ENCODE measurements at places on chromosomes 3 and 15.

- peak; percentile 62 for DNase-seq
Observed at GRCh38 chr3:149342413-149343380, 9.3 kb upstream of the TM4SF18 start.

GRCh38 chr3:158810823-158811724 lies 9.2 kb downstream of the MFSD1 start:
- no peak for DNase-seq

- no peak for DNase-seq
Observed at GRCh38 chr15:67066959-67067853, 1.8 kb downstream of the SMAD3 start.

DNA sequence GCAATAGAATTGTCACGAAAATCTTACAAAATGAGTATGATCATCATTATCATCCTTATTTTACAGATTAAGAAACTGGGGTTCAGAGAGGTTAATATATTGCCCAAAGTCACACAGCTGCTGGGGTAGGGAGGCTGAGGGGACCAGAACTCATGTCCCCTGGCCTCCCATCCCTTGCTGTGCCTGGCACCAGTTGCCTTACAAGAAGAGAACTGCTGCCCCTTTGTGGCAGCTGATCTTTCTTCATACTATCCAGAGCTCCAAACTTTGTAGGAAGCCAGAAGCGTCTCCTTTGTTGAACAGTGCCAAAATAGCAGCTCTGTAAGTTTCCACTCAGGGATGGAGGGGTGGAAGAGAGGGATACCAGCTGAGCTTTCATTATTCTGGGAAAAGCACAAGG lies 236.8 kb upstream of the TBC1D5 start:
- no peak for DNase-seq

GRCh38 chr3:169667166-169668071 lies 3.9 kb upstream of the MECOM start:
- no peak for DNase-seq

- no peak for DNase-seq
Observed at GRCh38 chr3:152519376-152519775, 250.6 kb downstream of the MBNL1 start.

GRCh38 chr3:22634433-22634832 lies 568.7 kb upstream of the UBE2E2 start:
- no peak for DNase-seq

GRCh38 chr3:29279806-29280205 lies 1.1 kb upstream of the RBMS3 start:
- no peak for DNase-seq

DNA sequence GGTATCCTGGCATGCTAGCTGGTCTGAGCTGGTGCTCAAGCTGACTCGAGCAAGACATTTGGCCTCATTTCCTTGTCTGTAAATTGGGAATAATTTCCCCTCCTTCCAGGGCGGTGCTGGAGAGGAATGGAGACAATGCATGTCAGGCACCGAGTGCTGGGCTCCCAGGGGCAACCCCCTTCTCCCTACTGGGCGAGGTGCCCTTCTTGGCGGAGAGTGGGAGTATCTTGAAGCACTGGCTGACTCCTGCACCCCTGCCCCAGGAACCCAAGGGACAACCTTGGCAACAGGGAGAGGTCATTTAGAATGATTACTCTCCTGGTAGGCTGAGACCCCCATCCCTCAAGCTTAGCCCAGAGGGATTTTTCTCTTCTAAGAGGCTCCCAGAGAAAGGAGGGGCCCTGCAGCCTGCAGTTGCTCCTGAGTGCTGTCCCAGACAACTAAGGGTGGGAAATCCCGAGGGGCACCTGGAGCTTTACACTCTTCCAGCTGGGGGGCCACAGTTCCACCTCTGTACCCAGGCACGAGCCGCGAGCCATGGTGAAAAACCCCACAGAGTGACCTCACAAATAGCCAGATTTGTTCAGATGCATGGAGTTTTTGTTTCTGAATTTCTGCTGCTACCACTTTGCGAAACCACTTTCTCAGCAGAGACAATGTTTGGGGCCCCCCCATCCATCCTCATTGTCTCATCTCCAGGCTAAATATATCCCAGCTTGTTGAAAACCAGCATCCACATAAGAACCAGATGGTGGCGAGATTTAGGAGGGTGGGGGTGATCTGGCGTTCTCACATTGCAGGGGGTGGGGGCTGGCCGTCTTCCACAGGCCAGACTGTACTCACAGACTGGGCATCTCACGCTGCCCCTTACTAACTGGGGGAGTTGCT lies 44.8 kb downstream of the ABTB1 start:
- no peak for DNase-seq

GRCh38 chr15:56241374-56242105 lies 2.1 kb downstream of the RFX7 start:
- DNase-seq = no peak

DNA sequence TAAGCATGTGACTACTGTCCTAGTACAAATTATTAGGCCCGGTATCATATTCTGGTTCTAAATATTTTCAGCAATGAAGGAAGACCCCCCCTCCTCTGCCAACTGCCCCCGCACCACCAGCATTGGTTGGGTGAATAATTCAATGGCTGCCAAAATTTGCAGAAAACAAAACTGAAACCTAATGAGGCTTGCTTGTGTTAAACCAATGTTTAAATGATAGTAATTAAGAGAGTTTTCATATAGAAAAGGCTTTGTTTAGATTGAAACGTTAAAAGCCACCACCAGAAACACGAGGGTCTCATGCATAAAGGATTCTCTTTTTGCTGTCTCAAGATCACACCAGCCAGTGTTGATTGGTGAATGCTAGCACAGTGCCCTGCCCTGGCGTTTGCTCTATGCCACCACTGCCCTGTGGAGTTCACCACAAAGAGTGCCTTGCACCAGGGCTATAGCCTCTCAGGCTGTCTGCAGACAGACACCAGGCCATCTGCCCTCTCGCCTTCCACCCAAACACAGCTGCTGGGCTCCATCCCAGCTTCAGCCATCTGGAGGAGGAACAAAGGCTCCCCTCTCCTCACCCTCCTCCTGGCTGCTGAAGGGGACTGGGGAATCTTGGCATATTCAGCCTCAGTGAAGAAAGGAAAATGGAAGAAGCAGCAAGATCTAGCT lies 200.3 kb upstream of the PFN2 start:
- no peak for DNase-seq

Measured in GM04504 (cell line).